ENCODE measurements at places on chromosomes 6 and 20.
A peak's percentile ranks its signal among the peaks of the same experiment; 100 is the strongest.

GRCh38 chr6:27669295-27669623 lies 196.4 kb upstream of the ZNF184 start:
- DNase-seq = no peak

GRCh38 chr6:159110013-159110412 lies 59.2 kb upstream of the FNDC1 start:
- no peak for DNase-seq

- peak; percentile 54 for DNase-seq
These were observed at the start of gene TIAM2 for GRCh38 chr6:154995254-154996015. Gene TIAM2, plus strand, starts transcription at chr6:154995315. Its CDS starts 133,909 bp downstream, at chr6:155129224.

GRCh38 chr20:62975251-62975760 lies 22.8 kb downstream of the SLC17A9 start:
- DNase-seq = no peak

GRCh38 chr6:165585060-165585459 lies 78.0 kb downstream of the PDE10A start:
- DNase-seq = no peak

DNA sequence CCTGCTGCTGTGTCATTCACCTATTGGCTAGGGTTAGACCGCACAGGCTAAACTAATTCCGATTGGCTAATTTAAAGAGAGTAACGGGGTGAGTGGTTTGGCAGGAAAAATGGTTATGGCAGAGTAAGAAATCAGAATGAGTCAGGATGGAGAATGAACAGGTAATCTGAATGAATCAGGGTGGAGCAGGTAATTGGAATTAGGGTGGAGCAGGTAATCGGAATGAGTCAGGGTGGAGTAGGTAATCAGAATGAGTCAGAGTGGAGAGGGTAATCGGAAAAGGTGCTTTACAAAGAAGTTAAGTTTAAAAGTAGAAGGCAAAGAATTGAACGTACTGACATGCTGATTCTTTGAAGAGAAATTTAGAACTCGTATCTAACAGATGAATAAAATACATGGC lies 11.7 kb downstream of the SLC35A1 start:
- DNase-seq = no peak

DNA sequence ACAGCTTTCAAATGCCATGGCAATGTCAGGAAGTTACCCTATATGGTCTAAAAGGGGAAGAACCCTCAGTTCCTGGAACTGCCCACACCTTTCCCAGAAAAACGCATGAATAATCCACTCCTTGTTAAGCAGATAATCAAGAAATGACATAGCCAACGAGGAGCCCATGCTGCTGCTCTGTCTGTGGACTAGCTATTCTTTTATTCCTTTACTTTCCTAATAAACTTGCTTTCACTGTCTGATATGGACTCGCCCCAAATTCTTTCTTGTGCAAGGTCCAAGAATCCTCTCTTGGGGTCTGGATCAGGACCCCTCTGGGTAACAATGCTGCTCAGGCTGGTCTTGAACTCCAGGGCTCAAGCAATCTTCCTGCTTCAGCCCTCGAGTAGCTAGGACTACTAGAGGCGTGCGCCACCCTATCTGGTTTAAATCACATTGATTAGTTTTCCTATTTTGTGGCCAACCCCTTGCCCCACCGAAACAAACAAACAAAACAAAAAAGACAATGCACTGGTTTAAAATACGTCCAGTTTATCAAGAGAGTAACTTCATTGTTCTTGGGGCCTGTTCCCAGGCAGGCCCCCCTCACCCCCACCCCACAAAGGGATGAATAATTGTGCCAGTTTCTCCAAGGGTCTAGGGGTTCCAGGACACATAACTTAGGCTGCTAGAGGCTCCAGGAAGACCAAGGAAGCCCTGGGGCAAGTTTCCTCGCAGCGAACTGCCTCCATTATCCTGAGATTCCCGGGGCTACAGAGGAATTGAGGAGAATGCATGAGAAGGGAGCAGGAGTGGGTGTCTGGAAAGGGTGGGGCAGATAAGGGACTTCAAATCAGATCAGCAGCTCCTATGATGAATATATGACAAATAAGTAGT lies 10.1 kb upstream of the AKAP12 start:
- no peak for DNase-seq

Measured in aorta (tissue), 5 donors.